Glutamatergic neuron (in vitro differentiated cells): ENCODE measurements at places on chromosomes 1 and 21.

DNA sequence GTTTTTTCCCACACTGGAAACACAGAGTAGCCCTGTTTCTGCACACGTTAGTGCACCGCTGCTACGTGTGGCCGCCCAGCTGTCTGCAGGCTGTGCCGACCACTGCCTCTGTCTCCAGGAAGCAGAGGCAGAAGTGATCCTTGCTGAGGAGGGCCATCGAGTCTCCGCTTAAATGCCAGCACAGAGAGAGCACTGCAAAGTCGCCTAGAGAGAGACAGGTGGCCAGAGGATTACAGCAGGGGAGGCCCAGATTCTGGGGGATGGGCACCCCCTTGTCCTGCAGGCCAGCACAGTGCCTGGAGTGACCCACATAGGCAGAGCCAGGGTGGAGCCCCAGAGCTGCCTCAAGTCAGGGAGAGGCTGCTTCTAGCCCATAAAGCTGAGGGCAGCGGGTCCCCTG, 6.1 kb downstream of the TPRG1L start:
- H3K36me3 ChIP-seq, result no peaks in the 10 kb centered on the region
- no peak for DNase-seq
- no peak overlapping the region for H3K4me3 ChIP-seq

- DNase-seq, result no peak
- H3K27ac ChIP-seq, result peak overlapping the region; percentile 63
- peak overlapping the region; percentile 83 for H3K4me3 ChIP-seq
- peaks cover 8% of the 10 kb centered on the region for H3K27me3 ChIP-seq
- no peaks in the 10 kb centered on the region for H3K36me3 ChIP-seq
Observed at GRCh38 chr1:202145068-202145743, 669 bp upstream of the ARL8A start.

DNA sequence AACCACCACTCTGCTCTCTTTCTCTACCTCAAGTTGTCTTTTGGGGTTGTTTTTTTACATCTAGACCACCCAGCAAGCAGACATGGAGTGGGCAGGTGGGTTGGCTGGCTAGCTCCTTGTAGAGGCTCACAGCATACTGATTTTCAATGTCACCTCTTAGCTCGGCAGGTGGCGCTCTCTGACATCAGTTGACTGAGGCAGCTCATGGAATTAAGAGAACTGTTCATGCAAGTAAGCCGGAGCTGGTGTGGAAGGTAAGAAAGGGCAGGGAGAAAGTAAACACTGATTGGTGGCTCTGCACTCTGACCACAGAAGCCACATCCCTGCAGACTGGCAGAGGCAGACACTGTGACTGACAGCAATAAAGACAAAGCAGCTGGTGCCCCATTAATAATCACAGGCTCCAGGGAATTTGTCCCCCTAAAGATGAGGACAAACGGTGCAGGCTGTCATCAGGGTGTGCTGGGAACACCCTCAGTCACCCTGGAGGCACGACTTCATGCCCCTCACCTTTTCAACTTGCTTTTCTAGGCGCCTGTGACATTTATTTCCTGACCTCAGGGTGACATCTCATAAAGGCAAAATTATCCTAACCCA, 226.8 kb downstream of the LMX1A start:
- H3K27ac ChIP-seq, result no peak overlapping the region
- peak; percentile 87 for DNase-seq
- no peaks in the 10 kb centered on the region for H3K36me3 ChIP-seq
- H3K4me1 ChIP-seq, result peaks cover 7% of the 10 kb centered on the region

GRCh38 chr21:40714536-40714935, 132.4 kb downstream of the DSCAM start:
- no peak for DNase-seq
- H3K27ac ChIP-seq, result no peak overlapping the region
- H3K27me3 ChIP-seq, result no peaks in the 10 kb centered on the region
- H3K36me3 ChIP-seq, result peaks cover 18% of the 10 kb centered on the region
- no peaks in the 10 kb centered on the region for H3K4me1 ChIP-seq

DNA sequence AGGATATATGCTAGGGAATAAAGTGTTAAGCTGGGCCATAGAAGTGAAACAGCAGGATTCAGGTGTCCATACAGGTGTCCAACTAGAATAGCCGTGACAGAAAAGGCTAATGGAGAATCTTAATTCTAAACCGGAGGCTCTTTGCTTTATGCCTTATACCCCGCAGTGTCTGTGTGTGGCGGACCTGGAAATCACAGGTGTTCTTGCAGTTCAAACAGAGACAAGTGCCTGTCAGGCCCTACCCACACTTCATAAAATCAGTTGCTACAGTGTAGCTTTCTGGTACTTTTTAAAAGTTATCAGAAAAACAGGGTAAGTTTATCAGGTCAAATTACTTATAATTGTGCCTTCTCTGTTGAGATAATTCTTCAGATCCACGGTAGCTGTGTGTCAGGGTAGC, 293.9 kb downstream of the LRRC7 start:
- no peak overlapping the region for H3K4me3 ChIP-seq
- no peaks in the 10 kb centered on the region for H3K4me1 ChIP-seq
- DNase-seq, result no peak
- no peak overlapping the region for H3K27ac ChIP-seq
- H3K36me3 ChIP-seq, result no peaks in the 10 kb centered on the region
- H3K27me3 ChIP-seq, result no peaks in the 10 kb centered on the region

DNA sequence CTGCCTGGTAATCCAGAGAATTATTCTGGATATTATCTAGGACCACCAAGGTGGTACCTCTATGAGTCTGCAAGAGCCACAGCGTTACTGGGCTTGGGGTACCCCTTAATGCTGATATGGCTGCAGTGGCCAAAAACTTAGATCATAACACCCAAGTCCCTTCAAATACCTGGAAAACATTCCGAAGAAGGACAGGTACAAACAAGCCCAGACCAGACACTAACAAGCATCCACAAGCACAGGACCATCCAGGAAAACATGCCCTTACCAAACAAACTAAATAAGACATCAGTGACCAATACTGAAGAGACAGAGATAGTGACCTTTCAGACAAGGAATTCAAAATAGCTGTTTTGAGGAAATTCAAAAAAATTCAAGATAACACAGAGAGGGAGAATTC, 2.9 kb downstream of the C1orf105 start:
- DNase-seq, result no peak
- H3K27me3 ChIP-seq, result no peaks in the 10 kb centered on the region
- H3K4me1 ChIP-seq, result no peaks in the 10 kb centered on the region
- no peaks in the 10 kb centered on the region for H3K36me3 ChIP-seq
- H3K27ac ChIP-seq, result no peak overlapping the region
- H3K4me3 ChIP-seq, result no peak overlapping the region

GRCh38 chr1:57883642-57883995, 459.8 kb upstream of the DAB1 start:
- no peak overlapping the region for H3K27ac ChIP-seq
- no peaks in the 10 kb centered on the region for H3K4me1 ChIP-seq
- H3K36me3 ChIP-seq, result no peaks in the 10 kb centered on the region
- H3K4me3 ChIP-seq, result no peak overlapping the region
- DNase-seq, result no peak

GRCh38 chr1:88973520-88974137, 18.8 kb downstream of the KYAT3 start:
- no peak overlapping the region for H3K27ac ChIP-seq
- no peaks in the 10 kb centered on the region for H3K36me3 ChIP-seq
- no peak for DNase-seq
- no peaks in the 10 kb centered on the region for H3K4me1 ChIP-seq
